ENCODE measurements at places on chromosomes 5 and 9.

GRCh38 chr5:32942225-32942989, 231.3 kb downstream of the NPR3 start:
- DNase-seq: no peak

GRCh38 chr5:67142816-67143215, 53.8 kb downstream of the CD180 start:
- DNase-seq: no peak

DNA sequence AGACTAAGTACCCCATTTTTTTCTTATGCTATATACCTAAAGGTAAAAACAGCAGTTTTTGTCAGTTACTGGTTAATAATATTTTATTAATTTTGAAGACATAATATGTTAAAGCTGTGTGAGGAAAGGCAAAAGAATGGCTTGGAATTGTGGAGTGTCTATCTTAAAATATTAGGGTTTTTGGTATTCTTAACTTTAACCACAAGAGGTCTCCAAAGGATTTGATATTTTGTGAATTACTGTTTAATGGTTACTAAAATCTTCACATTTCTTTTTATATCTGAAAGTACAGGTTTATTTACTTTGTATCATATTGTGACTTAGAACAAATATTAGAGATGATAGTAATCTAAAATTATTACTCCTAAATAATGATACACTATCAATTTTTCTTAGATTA, 32.0 kb upstream of the DHFR start:
- no peak for DNase-seq

DNA sequence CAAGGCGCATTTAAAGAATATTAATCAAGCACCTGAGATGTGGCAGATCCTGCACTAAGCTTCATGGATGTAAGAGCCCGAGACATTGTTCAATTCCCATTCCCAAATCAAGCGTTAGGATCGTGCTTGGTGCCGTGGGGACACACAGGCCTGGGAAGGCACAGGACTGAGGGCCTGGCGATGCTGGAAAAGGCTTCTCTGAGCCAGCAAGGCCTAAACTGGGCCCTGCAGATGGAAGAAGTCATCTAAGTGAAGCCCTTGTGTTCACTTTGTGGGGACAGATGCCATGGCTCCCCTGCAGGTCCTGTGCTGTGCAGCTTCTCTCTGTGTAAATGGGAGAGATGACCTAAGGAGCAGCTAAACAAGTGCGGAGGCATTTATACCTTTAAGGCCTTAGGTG, 83.9 kb downstream of the LIFR start:
- DNase-seq: no peak

- no peak for DNase-seq
Observed at GRCh38 chr9:115717711-115718173, 435.8 kb upstream of the PAPPA start.

DNA sequence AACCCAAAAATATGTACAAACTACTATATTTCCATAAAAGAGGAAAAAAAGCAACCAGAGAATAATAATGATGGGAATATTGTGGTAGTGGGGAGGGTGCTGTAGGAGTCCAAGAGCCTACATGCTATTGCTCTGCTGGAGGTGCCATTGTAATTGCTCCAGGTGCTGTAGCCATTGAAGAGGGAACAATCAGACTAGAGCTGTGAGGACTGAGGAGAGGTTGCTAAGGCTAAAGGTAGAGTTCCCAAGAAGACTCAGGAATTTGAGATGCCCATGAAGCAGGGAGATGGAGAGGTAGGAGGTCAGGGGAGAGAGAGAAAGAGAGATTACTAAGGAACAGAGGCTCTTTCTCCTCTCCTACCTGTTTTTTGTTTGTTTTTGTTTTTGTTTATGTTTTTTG, 394.0 kb downstream of the DMRTA1 start:
- DNase-seq: no peak

DNA sequence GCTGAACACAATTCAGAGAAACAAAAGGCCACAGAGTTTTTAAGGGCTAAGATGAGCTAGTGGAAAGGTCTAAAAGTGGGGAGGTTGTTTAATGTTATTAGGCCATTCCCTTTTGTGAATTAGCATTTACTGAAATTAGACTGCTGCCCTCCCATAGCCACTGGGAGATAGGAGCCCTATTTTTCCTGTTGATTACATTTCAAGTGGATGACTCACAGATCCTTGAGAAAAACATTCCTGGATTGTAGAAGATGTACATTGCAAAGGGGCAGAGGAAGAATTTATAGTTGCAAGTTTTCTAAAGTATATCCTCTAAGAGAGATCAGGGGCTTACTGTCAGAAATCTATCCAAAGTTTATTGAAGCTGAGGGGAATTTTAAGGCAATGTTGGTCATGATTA, 367.1 kb upstream of the IZUMO3 start:
- DNase-seq: no peak

DNA sequence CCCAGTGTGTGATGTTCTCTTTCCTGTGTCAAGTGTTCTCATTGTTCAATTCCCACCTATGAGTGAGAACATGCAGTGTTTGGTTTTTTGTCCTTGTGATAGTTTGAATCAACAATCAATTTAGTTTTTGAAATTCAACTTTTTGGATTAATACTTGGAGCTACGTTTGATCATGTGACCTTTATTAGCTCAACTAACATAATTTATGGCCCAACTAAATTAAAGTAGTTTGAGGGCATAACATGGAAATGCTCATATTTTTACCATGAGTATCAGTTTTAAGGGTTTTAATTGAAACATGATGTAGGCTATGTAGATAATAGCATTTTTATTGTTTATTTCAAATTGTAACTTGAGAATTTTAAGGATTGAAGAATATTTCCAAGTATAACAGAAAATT, 168.0 kb downstream of the CCDC171 start:
- no peak for DNase-seq

GRCh38 chr5:177484902-177485549, 11.6 kb upstream of the DBN1 start:
- DNase-seq: no peak

- no peak for DNase-seq
Observed at GRCh38 chr5:138011991-138012390, 20.9 kb downstream of the FAM13B start.

DNA sequence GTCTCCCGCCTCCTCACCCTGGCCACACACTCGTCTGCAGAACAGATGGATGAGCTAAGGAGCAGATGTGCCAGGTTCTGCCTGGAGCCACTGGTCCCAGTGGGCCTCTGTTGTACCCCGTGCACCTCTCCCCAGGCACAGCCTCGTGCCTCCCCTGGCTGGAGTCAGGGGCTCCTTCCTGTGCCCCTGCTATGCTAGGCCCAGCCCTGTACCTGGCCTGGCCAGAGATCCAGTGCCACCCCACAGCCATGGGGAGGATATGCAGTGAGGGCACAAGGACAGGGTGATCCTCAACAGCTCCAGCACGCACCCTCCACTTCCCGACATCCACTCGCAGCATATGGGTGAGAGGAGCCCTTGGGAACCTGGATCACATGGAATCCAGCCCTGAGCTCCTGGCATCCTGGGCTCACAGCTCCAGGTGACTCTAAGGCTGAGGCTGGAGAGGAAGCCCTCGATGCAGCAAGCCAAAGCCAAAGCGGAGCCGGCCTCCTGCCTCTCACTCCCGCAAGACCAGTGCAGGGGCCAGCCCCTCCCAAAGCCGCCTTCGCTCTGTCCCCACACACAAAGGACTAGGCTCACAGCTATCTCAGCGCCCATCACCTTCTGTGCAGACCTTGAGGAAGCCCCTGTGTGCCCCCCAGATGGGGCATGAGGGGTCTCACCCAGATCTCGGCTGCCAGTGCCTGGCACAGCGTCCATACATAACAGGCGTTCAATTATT, 23.7 kb upstream of the ADAMTS2 start:
- DNase-seq: no peak

DNA sequence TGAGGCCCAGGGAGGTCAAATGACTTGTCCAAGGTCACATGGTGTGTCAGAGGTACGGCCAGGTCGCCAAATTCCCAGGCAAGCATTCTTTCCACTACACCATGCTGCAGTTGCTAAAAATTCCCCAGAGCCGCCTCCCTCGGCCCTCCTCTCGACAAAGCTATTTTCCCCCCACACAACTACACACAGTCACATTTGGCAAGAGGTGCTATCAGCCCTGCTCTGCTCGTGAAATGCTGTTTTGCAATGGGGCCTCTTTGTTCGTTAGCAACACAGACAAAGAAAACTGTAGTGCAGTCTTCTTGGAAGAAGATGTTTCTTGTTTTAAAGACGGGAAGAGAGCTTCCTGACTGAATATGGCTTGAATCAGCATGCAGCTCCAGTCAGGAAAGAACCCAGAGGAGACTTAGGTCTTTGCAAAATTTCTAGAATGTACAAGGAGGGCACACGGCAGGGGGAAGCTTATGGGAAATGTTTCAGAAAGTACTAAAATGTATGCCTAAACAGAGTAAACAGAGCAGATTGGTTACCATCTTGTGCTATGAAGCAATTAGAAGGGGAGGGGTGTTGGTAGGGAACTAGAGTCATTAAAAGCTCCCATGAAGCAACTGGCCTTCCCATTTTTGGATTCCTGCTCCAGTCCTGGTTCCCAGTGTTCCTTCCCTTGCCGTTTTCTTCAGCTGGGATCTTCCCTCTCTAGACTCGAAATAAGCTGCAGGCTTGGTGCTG, 14.2 kb downstream of the SLIT3 start:
- DNase-seq: no peak

DNA sequence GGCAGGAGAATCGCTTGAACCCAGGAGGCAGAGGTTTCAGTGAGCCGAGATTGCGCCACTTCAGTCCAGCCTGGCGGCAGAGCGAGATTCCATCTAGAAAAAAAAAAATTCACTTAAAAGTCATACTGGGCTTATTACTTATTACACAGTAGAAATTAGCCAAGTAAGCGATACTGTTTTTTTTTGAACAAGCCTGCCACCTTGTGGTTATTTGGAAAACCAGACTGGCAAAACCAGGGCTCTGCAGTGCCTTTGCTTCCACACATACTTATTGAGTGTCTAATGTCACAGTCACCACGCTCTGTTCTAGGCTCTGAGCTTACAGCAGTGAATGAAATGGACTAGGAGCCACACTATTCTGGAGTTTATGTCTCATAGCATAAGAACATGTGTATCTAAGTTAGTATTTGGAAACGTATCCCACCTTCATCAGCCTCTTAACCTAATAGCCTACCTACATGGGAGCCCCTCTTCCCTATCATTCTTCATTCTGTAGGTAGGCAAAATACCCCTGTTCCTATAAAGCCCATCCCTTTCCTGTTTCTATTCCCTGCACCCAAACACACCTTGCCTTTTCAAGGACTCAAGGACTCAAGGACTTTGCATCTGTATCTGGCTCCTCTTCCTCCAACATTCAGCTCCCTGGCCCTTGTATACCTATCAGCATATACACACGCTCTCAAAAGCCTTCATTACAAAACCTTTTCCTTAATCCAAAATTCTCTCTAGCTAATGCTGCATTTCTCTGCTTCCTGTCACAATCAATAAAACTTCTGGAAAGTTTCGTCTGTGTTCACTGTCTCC, 13.9 kb upstream of the BASP1 start:
- DNase-seq: no peak

- no peak for DNase-seq
Observed at GRCh38 chr9:37963936-37964739, 60.2 kb upstream of the SLC25A51 start.

DNA sequence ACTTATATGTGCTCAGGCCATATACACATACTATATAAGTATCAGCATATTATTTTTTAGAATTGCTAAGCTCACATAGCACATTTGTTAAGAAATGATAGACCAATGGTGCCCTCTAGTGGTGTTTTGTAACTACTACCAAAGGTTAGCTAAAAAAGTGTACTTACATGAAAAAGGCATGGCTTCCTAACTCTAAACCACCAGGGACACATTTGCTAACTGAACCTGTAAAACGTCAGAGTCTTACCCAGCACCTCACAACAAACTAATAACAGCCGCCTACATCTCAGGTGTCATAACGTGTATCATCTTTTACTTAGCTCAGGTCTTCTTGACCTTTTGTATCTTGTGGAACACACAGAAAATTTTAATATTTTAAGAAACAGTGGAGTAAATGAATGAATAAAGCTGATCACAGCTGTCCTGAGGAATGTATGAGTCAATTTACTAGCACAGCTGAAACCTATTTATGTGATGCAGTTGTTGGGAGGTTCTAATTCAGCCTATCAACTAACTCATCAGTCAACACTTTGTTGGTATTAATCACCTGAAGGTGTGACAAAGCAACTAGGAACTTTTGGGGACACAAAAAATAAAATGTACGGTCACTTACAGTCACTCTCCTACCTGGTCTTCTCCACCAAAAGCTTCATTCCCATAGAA, 72.9 kb downstream of the BAAT start:
- DNase-seq: no peak

GRCh38 chr9:69857131-69857530, 36.5 kb downstream of the CFAP95 start:
- no peak for DNase-seq

DNA sequence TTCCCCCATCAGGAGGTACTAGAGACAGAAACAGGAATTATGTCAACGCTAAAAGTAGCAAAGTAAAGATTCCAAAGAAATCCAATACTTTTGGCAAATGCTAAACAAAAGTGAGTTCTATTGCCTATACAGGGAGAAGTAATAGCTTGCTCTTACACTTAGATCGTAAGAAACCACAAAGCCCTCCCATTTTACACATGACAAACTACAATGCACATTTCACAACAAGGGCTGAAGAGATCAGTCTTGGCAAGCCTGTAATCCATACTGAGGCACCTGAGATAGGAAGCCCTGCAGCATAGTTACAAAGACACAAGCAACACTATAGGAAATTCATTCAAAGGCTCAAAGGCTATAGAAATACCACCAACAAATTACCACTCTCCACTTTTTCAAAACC, 7.7 kb downstream of the HNRNPK start:
- no peak for DNase-seq

GRCh38 chr9:26535151-26535550, 357.5 kb downstream of the CAAP1 start:
- DNase-seq: no peak

- DNase-seq: no peak
Observed at GRCh38 chr5:67047160-67047559, 149.4 kb downstream of the CD180 start.

DNA sequence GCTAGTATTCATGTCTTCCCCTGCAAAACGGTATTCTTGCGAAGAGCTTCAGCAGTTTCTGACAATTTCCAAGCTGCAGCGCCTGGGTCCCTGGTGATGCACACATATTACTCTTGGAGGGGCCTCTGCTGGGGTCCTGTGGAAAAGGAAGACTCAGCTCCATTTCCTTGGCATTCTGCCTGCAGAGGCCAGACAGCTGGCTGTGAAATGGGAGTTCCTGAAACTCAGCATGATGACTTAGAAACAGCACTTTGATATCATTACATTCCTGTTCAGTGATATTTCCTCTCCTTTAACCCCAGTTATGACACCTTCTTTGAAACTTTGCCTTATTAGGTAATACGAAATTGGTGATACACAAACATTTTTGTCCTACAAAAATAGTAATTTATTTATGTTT, 98.5 kb downstream of the APBA1 start:
- no peak for DNase-seq

- DNase-seq: no peak
Observed at GRCh38 chr9:3650994-3651622, 125.3 kb upstream of the RFX3 start.

DNA sequence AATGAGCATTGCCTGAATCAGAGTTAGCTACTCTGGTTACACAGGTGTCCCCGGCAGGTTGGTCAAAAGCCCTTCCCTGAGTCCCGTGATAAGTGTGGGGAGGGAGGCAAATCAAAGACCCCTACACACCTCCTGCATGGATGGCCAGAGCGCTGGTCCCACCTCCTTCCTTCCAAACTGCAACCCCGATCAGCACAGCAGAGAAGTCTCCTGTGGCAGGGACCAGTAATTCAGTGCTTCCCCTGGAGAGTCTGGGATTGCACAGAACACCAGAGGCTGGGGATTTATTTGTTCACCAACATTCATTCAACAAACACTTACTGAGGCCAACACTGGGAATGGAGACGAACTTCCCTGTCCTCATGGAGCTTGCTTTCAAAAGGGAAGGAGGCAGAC, 46.2 kb downstream of the NSUN2 start:
- no peak for DNase-seq

All from GOT3 (cell line).